ENCODE measurements at places on chromosomes 16 and 17.

DNA sequence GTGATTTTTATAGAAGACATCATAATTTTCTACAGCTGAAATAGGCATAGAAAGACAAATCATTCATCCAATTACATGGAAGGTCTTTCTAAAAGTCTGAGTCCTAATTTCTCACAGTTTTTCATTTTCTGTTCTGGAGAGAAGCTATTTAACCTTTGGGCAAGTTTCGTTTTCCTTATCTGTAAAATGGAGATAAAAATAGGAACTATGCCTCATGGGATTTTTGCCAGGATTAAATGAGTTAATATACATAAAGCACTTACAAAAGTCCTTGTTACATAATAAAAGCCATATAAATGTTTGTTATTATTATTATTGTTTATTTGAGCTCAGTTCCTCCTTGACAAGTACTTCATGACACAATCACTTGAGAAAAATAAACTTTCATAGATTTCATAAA is 121.4 kb downstream of the SKAP1 start:
- DNase-seq = no peak

DNA sequence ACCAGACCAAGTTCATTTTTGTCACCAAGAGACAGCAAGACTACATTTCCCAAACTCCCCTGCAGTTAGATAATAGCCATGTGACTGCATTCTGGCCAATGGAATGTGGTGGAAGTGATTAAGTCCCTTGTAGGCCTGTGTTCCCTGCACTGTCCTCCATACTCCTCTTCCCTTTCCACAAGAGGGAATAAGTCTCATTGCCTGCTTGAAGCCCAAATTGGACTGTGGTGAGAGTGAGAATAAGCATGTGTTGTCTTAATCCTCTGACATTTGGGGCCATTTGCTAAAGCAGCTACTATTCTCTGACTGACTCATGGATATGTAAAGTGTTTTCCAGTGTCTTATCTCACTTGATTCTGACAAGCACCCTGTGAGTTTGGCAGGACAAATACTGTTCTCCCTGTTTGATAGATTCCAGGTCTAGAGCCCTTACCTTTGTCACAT is 20.7 kb downstream of the PIK3R6 start:
- DNase-seq = no peak

DNA sequence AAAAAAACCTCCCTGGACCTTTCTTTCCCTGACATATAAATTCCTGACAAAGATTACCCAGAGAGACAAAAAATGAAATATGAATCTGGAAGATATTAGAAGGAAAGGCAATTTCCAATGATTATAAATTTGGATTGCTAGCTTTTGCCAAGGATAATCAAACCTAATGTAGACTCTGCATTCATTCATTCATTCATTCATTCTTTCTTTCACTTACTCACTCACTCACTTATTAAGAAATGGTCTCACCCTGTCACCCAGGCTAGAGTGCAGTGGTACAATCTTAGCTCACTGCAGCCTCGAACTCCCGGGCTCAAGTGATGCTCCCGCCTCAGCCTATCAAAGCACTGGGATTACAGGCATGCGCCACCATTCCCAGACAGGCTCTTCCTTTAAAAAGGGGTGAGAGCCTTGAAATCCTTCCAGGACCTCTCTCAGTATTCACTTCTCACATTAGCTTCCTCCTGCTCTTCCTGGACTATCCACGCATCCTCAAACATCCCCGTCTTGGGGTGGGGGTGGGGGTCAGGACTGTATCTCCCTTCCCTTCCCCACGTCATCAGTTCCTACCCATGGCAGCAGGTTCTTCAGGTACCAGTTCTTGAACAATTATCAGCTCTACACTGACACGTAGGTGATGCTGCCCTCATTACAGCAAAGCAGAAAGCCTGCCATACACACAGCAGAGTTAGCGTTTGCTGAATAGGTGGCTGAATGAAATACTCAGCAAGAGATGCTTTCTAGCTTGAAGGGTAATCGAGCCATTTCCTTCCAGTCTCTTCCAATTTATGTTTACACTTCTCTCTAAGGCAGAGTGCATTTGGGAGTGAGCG is 19.8 kb downstream of the PRPSAP1 start:
- peak; percentile 17 for DNase-seq

DNA sequence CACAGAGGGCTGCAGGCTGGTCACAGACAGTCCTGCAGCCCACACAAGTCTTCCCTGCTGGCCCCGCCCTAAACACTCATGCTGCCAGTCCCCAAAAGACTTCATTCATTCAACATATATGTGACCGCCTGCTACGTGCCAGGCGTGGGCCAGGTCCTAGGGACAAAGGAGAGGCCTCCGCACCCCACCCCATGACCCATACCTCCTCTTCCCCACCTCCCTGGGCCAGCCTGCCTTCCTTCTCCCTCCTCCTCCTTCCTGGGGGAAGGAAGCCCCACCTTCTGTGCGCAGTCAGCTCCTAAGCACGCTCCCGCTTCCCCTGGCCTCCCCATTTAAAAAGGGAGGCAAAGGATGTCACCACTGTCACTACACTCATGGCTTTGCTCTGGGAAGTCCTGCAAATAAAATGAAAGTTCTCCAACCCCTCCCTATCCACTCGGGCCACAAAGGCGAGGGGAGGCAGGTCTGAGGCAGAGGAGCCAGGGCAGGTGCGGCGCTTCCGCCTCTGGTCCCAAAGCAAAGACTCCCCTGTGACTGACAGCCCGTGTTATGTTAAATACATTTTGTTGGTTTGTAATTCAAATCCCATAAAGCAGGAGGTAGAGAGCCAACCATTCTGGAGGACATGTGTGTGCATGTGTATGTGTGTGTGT is 9.0 kb downstream of the DNAAF8 start:
- no peak for DNase-seq

GRCh38 chr16:17080105-17080504 is 390.7 kb downstream of the XYLT1 start:
- no peak for DNase-seq

GRCh38 chr16:12390644-12391043 is 413.0 kb downstream of the CPPED1 start:
- no peak for DNase-seq

GRCh38 chr16:16923479-16923878 is 544.5 kb downstream of the NPIPA7 start:
- DNase-seq = no peak

GRCh38 chr16:68404736-68405345 is 43.5 kb downstream of the SMPD3 start:
- DNase-seq = no peak

GRCh38 chr17:63124536-63124935 is 158.5 kb downstream of the TANC2 start:
- no peak for DNase-seq

DNA sequence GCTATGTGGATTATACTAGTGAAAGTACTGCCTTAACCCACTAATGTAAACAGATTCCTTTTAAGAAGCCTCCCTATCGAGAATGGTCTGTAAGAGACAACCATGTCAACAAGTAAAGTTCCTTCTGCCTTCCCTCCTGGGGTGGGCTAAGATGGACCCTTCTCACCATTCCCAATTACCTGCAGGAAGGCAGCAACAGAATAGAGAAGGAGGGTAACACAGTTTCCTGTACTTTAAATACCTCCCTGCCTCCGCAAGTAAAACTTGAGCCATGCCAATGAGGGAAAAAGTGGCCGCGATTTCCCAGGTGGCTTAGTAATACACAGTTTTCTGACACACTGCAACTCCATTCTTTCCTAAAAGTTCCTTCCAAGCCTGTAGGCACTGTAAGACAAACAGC is 45.2 kb downstream of the TOX3 start:
- no peak for DNase-seq

GRCh38 chr16:73161977-73162376 is 114.0 kb upstream of the ZFHX3 start:
- DNase-seq = peak; percentile 79

DNA sequence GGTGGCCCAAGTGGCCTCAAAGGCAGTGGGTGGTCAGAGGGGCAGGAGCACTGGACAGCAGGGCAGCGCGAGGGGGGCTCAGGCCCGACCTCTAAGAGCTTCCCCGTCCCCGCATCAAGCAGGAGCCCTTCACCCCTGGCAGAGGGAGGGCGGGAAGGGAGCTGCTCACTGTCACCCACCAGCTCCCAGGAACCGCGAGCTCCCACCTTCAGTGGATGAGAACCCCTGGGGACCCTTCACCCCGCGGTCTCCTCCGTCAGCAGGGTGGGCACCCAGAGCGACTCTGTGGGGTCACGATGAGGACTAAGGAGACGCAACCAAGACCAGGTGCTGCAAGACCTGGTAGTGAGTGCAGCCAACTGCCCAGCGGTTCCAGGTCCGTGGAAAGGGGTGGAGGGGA is 13.6 kb downstream of the CEP131 start:
- DNase-seq = no peak

GRCh38 chr17:78539781-78540180 is 37.4 kb downstream of the DNAH17 start:
- DNase-seq = no peak

GRCh38 chr17:31490019-31490650 is 98.7 kb downstream of the RAB11FIP4 start:
- DNase-seq = no peak

DNA sequence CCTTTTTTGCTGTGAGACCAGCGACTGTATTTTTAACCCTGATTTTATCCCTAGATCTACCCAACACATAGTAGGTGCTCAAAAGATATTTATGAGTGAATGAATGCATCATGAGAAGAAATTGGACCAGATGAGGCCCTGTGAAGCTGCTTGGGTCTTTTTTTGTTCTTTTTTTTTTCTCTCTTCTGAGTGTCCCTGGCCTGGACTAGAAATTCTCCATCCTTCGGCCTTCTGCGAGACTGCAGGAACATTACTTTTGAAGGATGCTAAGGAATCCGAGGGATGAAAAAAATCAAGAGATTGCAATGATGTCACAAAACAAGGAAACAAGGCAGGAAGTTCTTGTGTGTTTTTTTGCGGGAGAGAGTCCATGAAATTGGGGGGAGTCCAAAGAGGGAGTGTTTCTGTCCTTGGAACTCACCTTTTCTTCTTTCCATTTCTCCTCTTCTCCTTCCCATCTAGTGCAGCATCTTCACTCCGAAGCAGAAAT is 560 bp upstream of the RUSF1 start:
- DNase-seq = peak; percentile 17

- DNase-seq = no peak
Measured at GRCh38 chr17:58172369-58173071, 5.7 kb downstream of the OR4D2 start.

- DNase-seq = no peak
Measured at GRCh38 chr16:30985401-30986128, 558 bp downstream of the HSD3B7 start.

DNA sequence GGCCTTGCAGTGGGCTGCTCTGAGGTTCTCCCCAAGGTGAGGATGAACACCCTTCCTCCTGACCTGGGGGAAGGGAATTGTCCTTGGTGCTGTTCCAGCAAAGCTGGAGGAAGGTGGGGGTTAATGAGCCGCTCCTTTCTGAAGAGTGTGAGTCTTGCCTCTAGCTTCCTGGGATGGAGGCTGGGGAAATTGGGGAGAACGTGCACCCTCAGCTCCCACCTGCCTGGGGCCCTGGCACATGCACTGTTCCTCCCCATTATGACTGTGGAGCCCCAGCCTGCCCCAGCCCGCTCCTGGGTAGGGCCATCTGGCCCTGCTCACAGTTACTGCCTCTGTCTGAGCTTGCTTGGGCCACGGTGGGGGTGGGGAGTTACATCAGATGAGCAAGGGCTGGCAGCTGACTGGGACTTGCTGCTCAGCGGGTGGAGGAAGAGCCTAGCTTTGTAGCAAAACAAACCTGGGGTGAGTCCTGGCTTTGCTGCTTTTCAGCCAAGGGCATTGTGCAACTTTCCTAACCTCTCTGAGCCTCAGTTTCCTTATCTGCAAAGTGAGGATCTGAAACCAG is 11.1 kb downstream of the TNS4 start:
- no peak for DNase-seq

GRCh38 chr17:37051833-37052232 is 103.1 kb downstream of the AATF start:
- no peak for DNase-seq

- DNase-seq = no peak
Measured at GRCh38 chr16:79800016-79800608, 199.6 kb upstream of the MAF start.

GRCh38 chr17:18328643-18329204 is 13.6 kb downstream of the SMCR8 start:
- DNase-seq = no peak

GRCh38 chr16:23663918-23664317 is 14.8 kb upstream of the PLK1 start:
- DNase-seq = no peak

- DNase-seq = peak; percentile 83
Measured at GRCh38 chr17:63425483-63425882, 20.6 kb downstream of the CYB561 start.

DNA sequence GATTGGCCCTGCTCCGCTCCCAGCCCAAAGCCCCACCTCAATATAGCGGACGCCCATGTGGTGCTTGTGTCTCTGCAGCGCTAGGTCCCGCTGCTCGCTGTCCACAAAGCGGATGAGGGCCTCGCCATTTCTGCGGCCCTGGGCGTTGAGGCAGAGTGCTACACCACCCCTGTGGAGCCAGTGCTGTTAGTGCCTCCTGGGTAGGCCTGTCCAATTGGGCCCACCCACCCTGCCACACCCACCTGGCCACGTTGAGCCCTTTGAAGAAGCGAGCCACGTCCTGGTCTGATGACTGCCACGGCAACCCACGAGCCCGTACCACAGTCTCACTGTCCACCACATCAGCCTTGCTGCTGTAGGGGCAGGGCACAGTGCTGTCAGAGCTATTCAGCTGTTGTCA is 3.6 kb downstream of the ESRP2 start:
- no peak for DNase-seq

DNA sequence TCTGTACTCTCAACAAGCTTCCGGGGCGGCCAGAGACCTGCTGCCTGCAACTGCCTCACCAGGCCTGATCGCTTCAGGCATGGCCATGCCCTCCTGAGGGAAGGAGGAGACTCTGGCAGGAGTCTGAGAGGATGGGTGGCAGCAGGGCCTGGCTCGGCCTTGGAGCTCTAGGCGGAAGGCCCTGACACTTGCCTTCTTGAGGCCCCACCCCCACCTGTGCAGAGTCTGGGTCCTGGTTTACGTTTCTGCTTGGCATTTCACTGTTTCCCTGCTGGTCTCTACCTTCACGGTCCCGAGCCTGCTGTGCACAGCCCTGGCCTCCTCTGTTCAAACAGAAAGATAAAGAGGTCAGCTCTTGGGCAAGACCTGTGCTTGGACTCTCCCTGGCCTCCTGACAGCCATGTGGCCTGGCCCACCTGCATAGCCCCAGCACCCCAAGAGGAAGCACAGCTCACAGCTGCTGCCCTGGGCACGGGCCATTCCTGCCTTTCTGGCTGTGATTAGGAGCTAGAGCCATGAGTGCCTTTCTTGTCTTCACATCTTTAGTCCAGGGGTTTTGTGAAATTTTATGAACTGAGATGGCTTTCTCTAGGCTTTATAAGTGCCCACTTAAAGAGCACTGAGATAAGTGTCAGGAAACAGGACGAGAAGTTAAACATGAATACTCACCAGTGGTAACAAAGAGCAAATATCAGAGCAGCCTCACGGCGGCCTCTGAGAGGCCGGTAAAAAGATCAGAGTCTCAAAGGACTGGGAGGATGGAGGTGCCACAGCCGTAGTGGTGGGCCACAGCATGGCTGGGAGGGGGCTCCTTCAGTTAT is 25.6 kb upstream of the MTSS2 start:
- DNase-seq = no peak

DNA sequence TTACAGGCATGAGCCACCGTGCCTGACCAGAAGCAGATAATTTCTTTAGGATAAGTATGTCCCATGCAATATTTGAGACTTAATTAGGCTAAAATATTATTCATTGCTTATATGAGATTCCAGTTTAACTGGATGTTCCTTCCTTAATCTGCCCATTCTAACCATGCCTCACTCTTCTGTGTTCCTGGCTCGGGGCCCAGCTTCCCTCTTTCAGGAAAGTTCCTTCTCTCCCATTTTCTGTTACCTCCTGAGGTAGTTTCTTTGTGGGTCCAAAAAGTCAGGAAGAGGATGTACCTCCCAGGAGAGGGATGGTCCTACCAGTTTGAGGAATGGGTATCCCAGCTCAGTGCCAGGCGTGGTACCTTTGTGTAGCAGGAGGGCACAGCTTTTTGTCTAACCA is 23.3 kb downstream of the UNK start:
- DNase-seq = no peak

Data from NCI-H2227 treated with DMSO at 0.1 percent for 48 hours (cell line).